Stimulated activated CD8-positive, alpha-beta memory T cell treated with anti-CD3 and anti-CD28 coated beads, Interleukin-15, amount 100 ng/mL, for 1 hour (primary cell): ENCODE measurements at places on chromosomes 3 and 15.

- no peak for DNase-seq
These were observed 9.9 kb downstream of the MYD88 start for GRCh38 chr3:38148311-38148882.

DNA sequence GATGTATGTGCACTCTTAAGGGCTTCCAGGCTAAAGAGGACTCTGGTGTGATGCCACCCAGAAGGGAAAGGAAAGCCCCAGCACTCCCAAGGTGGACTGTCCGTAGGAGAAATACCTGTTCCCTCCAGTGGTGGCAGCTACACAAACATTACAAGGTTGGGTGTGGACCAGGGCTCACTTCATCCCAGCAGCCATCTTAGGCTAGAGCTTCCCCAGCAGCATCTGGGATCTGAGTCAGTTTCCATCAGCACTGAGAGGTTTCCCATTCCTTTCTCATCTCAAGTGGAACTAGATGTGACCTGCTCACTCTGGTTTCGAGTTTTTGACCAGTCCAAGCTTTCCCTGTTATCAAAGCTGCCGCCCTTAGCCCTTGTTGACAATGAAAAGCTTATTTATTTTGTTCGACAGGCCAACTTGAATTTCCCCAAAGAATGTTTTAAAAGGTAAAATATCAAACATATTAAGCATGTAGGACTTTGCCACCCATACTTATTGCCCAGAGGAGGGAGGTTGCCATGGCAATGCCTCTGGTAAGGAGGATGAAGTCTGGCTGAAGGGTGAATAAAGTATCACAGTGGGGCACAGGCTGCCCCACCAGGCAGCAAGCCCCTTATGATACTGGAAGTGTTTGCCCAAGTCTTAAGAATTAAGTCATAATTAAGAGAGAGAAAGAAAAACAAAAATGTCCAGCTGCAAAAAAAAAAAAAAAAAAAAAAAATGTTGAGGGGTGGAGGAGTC lies 28.9 kb downstream of the CLDN18 start:
- no peak for DNase-seq

GRCh38 chr3:101548527-101549105 lies 13.1 kb upstream of the TRMT10C start:
- no peak for DNase-seq

DNA sequence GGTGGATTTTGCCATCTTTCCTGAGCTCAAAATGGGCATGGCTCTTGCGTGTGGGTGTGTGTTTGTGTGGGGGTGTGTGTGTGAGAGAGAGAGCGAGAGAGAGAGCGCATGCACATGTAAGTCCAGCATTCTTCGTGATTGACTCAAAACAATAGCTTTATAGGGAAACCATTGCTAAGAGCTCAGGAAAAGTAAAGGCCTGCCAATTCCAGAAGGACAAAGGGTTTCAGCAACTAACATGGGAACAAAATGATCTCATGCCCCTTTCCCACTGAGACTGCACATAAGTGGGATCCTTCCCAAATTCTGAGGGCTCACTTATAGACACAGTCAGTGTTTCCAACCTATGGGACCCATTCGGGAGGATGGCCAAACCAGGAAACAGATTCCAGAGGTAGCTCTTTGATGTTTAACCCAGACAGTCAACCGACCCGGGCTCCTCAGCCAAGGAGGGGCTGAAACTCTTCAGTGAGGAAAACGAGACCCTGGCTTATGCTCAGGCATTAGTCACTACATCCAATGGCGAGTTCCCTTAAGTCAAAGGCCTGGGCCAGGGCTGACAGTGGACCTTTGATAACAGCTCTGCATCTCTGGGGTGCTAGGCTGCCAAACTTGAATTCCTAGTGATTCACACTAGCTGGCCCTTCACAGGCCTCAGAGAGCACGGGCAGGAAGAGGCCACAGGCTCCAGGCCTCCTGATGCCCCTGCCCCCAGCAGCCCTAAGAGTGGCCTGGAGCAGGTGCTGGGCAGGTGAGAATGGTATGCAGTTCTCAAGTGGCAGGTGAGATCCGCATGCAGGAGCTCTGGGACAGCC lies 305.0 kb upstream of the C2CD4B start:
- no peak for DNase-seq

DNA sequence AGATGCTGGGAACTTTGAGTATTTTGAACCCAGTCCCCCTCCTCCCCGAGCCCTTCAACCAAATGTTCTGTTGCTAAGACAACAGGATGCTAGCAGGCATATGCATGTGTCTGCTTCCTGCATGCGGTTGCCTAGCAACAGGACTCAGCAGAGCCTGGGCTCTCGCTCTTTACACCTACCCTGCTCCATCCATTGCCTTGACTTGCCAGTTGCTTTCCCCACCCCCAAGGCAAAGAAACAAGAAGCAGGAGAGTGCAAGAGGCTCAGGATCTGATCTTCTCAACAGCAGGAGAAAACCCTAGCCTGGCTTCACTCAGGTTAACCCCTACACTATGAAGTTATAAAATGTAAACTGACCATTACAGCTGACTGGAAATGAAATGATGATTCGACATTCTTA lies 393.0 kb downstream of the IGSF11 start:
- DNase-seq = no peak
